ENCODE measurements at places on chromosomes 4 and X. TPM values are rescaled to one million over a fixed set of nuclear protein-coding genes. Genes with fewer than 3 reads are reported as not detected.
A peak's percentile ranks its signal among the peaks of the same experiment; 100 is the strongest.

ABLIM2 gene
- total RNA-seq: 2.3 TPM

TLR2 gene
- 0.10 TPM for total RNA-seq

SPANXD gene
- not detected for total RNA-seq

MAGEC3 gene
- total RNA-seq: not detected

NKX3-2 gene
- total RNA-seq: 0.12 TPM

RGS12 gene
- total RNA-seq: 7.9 TPM

CSAG1 gene
- not detected for total RNA-seq

FAM47A gene
- not detected for total RNA-seq

RTL5 gene
- 0.37 TPM for total RNA-seq

SATL1 gene
- 0.17 TPM for total RNA-seq

HSFX4 gene
- total RNA-seq: not detected

CLCN4 gene
- 3.4 TPM for total RNA-seq

PARM1 gene
- 0.52 TPM for total RNA-seq

RHOXF2 gene
- not detected for total RNA-seq

VGLL1 gene
- not detected for total RNA-seq

LRCH2 gene
- total RNA-seq: 0.06 TPM

WDR19 gene
- total RNA-seq: 16.6 TPM

OPHN1 gene
- total RNA-seq: 3.0 TPM

GRCh38 chr4:112370466-112370865, 73.3 kb downstream of the ALPK1 start:
- no peak for DNase-seq

DNA sequence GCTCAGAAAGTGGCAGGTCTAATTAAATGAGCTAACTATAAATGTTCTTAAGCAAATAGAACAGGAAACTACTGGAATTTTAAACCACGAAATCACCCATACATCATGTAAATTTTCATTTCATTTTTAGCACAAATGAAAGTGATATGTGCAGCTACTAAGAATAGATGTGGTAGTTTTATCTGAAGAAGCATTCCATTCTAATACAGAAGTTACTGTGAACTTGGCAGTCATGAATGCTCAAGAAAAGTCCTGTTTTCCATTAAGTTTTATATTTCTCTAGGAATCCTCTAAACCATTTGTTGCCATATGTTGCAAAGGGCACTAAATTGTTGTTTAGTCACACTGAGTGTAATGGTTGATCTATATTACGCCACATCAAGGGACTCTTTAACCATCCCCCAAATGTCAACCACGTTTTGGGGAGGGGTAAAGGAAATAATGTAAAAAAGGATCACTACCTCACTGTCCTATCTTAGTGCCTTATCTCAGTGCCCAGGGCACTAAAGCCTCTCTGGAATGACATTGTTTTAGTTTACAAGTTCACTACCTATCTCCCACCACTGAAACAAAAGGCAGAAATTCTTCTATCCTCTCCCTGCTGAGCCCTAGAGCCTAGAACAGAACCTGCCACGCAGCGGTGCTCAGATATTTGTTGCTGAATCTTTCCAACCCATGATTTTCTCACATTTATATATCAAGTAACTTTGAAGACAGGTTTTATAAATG, 118.0 kb downstream of the SHISA3 start:
- DNase-seq: no peak

- no peak for DNase-seq
Measured at GRCh38 chrX:41796577-41796976, 72.6 kb downstream of the GPR82 start.

GRCh38 chr4:187606581-187606980, 389.0 kb upstream of the ZFP42 start:
- peak; percentile 50 for DNase-seq

- DNase-seq: no peak
Measured at GRCh38 chr4:48706736-48707135, 73.3 kb downstream of the FRYL start.

DNA sequence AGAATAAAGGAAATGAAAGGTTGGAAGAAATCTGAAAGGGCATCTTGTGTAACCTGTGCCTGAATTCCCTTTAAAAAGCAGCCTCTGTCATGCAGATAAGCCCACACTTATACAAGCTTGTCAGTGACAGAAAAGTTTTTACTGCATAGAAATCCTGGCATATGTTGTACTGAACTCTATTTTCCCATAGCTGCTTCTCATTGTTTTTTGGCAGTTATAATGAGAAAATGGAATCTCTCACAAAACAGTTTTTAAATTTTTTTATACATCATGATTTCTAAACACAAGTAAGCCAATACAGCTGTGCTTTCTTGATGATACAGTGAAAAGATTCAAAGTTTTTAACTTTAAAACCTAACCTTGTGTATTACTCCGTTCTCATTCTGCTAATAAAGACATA, 511.4 kb upstream of the ARX start:
- no peak for DNase-seq

GRCh38 chrX:96027407-96027806, 657.2 kb upstream of the DIAPH2 start:
- peak; percentile 25 for DNase-seq

GRCh38 chrX:134801267-134801666, 143.0 kb upstream of the PLAC1 start:
- DNase-seq: no peak

- DNase-seq: no peak
Measured at GRCh38 chr4:181643466-181643865, 599.7 kb upstream of the TENM3 start.

GRCh38 chr4:32037399-32037798, 1317.2 kb downstream of the PCDH7 start:
- DNase-seq: no peak

- DNase-seq: no peak
Measured at GRCh38 chr4:42104521-42104920, 47.9 kb downstream of the BEND4 start.

DNA sequence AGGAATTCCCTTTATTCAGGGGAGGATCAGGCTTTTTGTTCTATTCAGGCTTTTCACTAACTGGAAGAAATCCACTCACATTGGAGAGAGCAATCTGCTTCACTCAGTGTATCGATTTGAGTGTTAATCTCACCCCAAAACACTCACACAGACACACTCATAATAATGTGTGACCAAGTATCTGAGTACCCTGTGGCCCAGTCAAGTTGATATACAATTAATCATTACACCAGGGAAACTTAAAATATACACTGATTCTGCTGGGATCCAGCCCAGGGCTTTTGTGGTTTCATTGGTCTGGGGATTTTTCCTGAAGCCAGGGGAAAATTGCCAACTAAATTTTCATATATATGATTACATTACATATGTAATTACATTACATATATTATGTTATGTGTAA, 44.0 kb upstream of the GATB start:
- no peak for DNase-seq

DNA sequence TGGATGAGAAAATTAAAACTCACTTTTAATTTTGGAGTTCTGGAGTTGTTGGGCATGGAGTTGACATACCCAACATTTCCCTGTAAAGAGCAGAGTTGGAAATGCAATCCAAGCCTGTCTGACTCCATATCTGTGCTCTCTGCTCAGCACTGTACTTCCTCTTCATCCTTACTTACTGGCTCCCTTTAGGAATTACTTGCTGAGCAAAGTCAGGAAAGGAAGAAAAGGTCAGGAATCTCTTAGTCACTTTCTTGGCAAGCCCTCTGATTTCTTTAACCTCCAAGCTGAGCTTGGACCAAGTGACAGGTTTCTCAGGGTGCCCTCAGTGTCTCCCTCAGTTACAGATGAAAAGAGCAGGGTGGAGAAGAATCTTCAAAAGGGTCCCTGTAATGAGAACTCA, 501.5 kb downstream of the ZIC3 start:
- no peak for DNase-seq

- DNase-seq: no peak
Measured at GRCh38 chr4:109207061-109207460, 95.4 kb downstream of the COL25A1 start.

DNA sequence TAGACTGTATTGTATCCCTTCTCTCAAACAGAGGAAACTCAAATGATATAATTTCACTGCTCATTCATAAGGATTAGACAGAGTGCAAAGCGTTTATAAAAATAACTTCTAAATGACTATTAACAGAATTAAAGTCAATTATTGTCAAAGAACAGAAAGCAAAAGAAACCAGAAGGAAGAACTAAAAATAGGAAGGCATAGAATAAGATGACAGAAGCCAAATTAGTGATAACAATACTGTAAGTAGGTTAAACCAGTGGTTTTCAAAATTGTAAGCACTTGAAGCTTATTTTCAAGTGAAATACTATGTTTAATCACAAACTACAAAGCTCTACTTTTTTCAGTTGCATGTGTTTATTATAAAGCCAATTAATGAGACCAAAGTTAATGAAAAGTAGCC, 305.2 kb downstream of the PPP1R2C start:
- DNase-seq: no peak

GRCh38 chrX:54721424-54721823, 76.6 kb downstream of the ITIH6 start:
- DNase-seq: peak; percentile 23

DNA sequence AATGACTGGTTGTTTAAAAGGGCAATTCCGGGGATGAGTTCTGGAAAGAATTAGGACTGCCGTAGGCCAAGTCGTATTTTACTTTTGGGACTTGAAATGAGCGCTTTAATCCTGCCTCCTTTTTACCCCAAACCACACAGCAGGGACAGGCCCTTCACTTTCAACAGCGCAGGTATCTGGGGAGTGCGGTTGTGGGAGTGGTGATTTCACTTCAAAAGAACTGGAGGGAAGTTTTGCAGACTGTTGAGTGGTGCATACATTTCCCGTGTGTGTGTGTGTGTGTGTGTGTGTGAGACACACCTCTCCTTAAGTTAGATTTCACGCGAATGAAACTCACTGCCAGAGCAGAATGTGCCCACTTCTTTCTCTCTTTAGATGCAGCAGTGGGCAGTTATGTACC, 2.8 kb downstream of the NHS start:
- DNase-seq: no peak

- no peak for DNase-seq
Measured at GRCh38 chr4:124409044-124409443, 303.5 kb downstream of the ANKRD50 start.

DNA sequence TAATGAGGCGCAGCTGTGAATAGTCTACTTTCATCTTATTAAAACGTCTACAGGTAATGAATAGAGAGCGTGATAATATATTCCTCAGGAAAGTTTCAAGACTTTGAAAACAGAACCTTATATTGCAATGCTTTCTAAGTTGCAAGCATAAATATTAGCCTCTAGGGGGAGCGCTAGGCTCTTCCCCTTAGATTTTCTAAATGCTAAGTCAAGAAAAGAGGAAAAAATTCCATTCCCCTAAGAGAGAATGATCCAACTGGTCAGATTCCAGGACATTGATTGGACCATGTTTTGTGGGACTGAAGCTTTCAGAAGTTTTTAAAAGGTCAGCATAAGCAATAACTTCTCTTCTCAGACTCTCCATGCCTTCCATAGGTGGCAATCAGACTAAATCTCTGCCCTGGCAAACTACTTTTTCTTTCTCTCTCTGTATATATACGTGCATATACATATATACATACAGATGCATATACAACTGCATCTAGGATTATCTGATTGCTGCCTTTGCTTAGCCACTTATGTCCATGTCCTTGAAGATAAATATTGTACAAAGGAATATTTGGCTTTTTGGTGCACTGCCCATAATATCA, 492.9 kb downstream of the INPP4B start:
- peak; percentile 15 for DNase-seq

DNA sequence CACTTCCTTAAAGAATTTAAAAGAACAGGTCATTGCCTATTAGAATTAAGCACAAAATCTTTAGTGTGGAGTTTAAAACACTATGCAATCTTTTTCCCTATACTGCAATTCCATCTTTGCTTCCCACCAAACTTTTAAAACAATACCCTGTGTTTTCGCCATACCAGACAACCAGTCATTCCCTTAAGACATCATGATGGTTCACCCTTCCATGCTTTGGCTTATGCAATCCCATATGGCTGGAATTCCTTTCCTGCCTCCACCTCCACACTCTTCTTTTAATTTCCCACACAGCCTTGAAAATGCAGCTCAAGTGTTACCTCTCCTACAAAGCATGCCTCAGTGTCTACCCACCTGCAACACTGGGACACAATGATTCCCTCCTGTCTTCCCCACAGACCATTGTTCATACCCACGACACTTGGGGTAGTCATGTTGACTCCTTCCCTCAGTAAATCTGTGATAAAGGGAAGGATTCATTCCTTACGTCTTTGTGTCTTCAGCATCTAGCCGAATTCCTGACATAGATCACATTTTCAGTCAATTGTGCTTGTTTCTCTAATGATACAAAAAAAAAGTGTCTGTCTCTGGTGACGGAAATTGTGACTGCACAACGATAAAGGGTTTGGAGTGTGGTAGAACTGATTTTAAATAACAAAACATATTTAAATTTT, 166.3 kb downstream of the FNIP2 start:
- DNase-seq: no peak

DNA sequence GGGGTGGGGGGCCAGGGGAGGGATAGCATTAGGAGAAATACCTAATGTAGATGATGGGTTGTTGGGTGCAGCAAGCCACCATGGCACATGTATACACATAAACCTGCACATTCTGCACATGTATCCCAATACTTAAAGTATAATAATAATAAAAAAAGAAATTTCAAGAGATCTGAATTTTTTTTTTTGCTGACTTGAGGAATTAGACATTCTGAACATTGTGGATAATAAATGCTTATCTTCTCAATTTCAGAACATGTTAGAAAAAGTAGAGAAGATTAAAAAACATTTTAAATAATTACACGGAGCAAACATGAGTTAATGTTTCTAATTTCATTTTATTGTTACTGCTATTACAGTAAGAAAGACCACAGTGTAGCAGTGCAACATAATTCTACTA, 230.4 kb downstream of the DTHD1 start:
- no peak for DNase-seq

DNA sequence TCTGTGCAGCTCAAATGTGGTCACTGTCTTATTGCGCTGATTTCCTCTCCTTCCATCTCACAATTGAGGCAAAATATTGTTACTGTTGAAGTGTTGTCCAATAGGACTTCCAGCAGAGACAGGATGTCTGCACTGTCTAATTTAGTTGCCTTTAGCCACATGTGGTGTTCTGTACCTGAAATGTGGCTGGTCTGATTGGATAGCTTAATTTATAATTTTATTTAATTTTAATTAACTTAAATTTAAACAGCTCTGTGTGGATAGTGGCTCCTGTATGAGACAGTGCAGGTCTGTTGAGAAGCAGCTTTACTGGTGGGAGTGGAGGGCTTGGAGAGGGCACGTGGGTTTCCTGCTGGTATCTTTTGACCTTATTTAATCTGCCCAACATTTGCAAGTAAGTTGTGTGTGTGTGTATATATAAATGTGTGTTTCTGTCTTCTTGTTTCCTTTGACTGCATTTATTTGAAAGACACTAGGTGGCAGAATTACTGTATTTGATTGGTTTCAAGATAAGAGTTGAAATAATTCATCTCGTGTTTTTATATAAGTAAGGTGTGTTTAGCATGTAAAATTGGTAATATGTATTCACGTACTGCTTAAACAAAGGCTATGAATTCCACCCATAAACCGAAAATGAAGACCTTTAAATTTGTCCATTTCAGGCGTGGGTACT, 55.3 kb upstream of the MSANTD1 start:
- no peak for DNase-seq

GRCh38 chr4:128942607-128943006, 133.1 kb downstream of the JADE1 start:
- DNase-seq: no peak

- no peak for DNase-seq
Measured at GRCh38 chr4:123284168-123284567, 112.4 kb upstream of the SPRY1 start.
